ENCODE measurements at places on chromosomes 5 and 9. TPM values are rescaled to one million over a fixed set of nuclear protein-coding genes. Genes with fewer than 3 reads are reported as not detected.

- no peak for DNase-seq
These were observed 28.6 kb downstream of the KCNN2 start for GRCh38 chr5:114390431-114390830.

Gene WDR31
- total RNA-seq, result 3.7 TPM

DNA sequence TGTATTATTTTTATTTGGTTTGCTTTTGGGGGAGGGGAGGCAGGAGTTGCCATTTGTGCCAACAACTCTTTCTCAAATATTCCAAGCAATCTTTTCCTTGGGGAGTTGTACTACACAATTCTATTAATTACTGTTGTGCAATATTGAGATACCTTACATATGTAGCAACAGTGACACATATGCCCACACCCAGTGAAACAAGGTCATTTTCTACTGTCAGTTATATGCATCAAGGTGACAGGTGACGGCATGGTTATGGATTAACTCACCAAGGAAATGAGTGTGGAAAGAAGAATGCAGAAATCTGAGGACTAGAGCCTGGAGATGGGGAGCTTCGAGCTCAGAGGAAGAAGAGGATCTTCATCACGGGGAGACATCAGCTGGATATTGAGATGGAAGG is 17.9 kb upstream of the MSMP start:
- DNase-seq, result no peak

- no peak for DNase-seq
These were observed 20.9 kb downstream of the KLHL3 start for GRCh38 chr5:137714946-137715345.

Gene PCDHB12
- 4.8 TPM for total RNA-seq

- no peak for DNase-seq
These were observed 63.3 kb downstream of the PRRC1 start for GRCh38 chr5:127580731-127581130.

DNA sequence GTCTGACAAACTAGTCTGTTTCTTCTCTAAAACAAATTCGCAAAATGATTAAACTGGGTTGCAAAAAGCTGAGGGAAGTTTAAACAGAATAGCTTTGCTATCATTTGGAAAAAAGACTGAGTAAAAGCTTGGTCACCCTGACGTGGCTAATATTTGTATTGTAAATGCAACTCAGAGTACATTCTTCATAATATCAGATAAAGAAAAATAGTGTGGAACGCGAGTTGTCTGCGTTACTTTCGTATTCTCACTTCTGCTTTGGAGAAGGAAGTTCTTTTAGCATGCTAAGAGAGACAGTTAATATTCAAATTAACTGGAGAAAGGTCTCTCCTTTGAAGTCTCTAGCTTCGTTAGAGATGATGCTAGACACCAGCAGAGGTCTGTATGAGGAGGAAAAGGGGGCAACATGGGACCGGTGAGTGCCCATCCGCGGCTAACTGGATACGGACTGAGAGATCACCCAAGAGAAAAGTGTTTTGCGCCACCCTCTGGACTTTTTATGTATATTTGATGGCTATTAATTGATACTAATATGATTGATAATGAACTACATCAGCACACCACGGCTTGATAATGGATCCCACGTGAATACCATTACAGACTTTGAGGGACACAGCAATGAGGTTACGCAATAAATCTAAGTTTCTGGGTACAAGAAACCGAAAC is 2.9 kb upstream of the CNTRL start:
- peak; percentile 40 for DNase-seq

DNA sequence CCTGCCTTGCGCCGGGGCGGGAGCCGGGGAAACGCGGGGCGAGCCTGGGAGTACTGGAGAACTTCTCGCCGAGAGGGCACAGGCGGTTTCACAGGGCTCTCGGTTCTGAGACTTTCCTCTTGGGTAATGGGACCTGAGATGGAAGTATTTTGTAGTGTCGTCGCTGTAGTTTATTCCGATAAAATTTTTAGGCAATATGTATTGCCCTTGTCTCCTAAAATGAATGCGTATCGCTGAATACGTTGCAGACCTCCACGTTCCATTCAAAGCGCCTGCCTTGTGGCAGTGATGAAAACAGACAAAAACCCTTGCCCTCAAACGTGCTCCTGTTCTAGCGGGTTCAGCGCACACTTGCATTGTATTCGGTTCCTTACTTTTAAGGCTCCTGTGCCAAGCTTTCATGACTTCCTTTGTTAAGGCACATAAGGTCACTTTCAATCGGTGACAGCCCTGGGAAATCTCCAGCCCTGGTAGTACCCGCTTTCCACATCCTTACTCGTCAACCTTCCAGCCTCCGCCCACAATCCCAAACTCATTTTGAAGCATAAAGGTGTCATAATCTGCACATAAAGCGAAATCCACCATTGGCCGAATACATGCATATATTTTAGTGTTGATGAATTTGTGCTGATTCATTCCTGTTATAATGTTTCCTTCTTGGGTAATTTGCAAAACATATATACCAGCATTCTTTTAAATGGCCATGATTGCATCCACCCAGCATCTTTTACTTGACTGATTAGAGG is 694 bp downstream of the RMI1 start:
- peak; percentile 60 for DNase-seq

- DNase-seq, result peak; percentile 47
These were observed at the start of gene OCLN for GRCh38 chr5:69492391-69492922. TSS of gene OCLN (plus strand) at chr5:69492790. CDS start at chr5:69504245, 11,455 bp downstream.

Gene ADAMTS13
- total RNA-seq, result 4.2 TPM

DNA sequence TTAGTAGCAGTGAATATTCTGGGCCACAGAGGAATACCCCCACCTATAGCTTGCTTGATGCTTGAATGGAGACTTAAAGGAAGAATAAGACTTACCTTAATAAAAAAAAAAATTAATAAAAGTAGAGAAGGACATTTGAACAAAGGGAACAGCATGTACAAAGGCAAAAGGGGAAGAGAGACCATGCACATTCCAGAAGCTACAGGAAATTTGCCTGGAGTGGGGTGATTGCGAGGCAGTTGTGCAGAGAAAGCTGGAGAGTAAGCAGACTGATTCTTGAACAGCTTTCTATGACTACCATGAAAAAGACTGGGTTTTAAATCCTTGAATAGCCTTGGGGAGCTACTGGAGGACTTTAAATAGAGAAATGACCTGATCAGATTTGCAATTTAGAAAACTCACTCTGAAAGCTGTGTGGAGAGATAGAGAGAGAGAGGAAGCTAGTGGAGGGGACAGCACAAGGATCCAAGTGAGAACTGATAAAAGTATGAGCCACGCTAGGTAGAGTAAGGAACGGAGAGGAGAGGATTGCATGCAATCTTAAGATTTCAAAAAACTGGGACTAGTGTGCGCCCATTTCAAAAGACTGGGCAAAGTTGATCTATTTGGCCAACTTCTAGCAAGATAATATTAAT is 12.5 kb upstream of the SSBP2 start:
- no peak for DNase-seq

Gene OMD
- total RNA-seq, result 18.0 TPM

Gene ACSL6
- total RNA-seq, result 2.5 TPM

- DNase-seq, result no peak
These were observed 39.5 kb downstream of the TXNDC8 start for GRCh38 chr9:110298043-110298605.

DNA sequence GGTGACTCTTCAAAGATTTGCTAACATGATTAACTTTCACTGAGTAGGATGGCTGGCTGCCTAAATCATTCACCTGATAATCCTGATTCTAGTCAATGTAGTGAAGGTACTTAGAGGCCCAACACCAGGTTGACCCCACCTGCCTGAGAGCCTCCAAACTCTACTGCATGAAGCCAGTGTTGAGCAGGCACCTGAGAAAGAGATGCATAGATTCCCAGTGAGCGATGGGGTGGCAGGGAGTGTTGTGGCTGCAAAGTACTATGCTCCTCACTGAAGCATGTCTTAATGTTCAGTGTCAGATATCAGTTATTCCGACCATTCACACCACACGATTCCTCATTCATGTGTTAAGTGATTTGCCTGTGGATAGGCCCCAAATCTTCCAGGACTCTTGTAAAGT is 804.4 kb downstream of the TLE4 start:
- no peak for DNase-seq

GRCh38 chr9:16197578-16198370 is 644.9 kb downstream of the CCDC171 start:
- DNase-seq, result no peak

DNA sequence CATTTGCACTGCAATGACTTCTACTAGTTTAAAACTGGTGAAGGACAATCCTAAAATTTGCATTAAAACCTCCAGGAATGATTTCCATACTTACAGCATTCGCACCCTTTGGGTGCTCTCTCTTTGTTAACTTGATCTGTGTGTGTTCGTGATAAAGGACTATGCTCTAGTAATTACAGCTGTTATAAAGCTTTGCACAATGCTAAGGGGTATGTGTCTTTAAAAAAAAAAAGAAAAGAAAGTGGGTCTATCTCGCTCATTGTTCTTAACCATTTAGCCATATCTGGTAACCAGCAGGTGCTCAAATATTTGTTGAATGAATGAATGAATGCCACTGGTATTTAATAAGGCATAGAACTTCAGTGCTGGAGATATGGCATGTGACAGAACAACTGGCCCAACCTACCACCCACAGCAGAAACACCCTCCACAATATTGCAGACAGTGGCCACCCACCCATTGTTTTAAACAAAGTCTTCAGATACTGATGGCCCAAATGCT is 8.7 kb downstream of the TRIM36 start:
- no peak for DNase-seq

DNA sequence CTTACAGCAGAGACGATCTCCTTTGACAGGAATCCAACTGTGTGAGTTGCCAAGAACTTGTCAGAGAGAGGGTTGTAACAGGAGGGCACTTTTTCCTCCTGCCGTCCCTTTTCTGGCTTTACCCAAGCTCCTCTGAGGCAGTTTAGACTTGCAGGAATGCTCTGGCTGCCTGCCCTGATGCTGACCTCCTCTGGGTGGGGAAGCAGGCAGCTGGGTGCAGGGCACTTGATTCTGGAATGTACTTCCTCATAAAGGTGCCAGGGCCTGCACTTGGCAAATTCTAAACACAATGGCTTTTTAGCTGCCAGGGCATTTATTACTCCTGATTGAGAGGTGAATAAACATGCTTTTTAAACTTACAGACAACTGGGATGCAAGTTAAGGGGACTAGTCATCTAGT is 190.4 kb downstream of the EPB41L4A start:
- DNase-seq, result peak; percentile 79

Gene EMB
- 7.9 TPM for total RNA-seq

DNA sequence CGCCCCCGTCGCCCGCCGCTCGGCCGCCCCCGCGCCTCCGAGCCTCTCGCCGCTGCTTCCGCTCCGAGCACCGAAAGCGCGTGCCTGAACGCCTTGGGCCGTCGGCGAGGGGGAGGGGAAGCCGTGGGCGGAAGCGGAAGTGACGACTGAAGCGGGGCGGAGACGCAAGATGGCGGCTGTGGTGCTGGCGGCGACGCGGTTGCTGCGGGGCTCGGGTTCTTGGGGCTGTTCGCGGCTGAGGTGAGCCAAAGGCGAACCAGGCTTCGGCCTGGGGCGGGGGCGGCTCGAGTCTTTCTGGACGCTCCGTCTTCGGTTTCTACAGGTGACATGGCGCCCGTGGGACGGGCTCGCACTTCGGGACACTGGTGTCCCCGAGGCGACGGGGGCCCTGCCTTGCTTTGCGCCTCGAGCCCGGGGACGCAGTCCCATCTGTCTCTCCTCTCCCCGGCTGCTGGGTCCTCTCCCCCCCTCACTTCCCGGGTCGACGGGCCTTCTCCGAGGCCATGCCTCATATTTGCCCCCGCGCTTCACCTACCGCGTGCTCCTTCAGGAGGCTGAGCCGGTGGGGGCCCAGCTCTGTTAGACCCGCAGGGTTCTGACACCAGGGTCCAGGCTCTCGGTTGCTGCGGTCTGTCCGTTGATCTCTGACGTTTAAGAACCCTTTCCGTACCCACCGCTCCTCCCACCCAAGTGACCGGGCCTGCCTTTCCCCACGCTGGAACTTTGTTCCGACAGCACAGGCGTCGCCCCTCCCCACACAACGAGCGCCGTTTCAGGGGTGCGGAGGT is at the start of the genes ENTR1 and PMPCA:
ENTR1 (minus strand) TSS at position 115 of the 788 bp plus-strand sequence. CDS start 217 bp downstream, outside the sequence.
PMPCA (plus strand) TSS at position 159 of the 788 bp plus-strand sequence; CDS start at position 170, 11 bp downstream.
- peak; percentile 96 for DNase-seq

Gene TAF11L5
- not detected for total RNA-seq

Gene FOXD4L6
- total RNA-seq, result not detected

GRCh38 chr9:117480253-117480652 is 65.4 kb upstream of the ASTN2 start:
- DNase-seq, result no peak

GRCh38 chr9:70398145-70398556 is 16.3 kb downstream of the KLF9 start:
- no peak for DNase-seq

Gene NSG2
- 3.1 TPM for total RNA-seq

Gene TMEM232
- total RNA-seq, result 3.8 TPM

DNA sequence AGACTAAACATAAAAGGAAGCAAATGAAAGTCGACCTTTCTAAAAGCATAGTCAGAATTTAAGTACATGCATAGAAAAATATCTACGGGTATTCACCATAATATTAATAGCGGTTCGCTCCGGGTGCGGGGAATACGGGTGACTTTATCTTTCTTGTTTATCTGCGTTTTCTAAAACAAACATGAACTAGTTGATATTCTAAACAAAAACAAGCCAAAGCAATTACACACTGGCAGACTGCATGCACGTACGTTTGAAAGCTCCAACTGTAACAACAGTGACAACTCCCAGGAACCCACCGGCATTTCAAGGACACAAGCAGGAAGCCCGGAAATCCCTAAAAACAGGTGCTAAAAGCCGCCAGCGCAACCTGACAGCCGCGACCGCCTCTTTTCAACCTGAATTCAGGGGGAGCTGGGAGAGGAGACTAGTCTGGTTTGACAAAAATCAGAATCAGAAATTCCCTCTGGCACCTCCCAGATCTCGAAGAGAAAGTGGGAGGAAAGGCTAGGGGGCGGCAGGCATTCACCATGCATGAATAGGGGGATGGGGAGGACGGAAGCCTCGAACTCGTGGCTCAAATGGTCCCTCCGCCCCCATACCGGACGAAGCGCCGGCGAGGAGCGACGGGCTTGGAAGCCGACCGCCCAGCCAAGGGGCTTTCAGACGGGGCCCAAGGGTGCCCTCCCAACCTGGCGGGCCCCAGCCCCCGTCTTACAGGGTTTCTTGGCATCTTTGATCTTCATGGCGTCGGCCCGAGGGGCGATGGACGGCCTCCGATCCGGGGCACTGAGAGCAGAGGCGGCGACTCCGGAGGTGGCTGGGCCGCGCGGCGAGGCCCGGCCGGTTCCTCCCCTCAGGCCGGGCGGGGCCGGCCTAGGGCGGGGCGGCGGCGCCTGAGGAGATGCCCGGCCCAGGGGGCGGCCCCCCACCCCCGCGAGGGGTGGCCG is at the start of gene PANK3:
PANK3 (minus strand) TSS at position 831 of the 950 bp plus-strand sequence; CDS start at position 746, 85 bp downstream.
- DNase-seq, result peak; percentile 74

- no peak for DNase-seq
These were observed 6.5 kb downstream of the TAS2R1 start for GRCh38 chr5:9623661-9624060.

DNA sequence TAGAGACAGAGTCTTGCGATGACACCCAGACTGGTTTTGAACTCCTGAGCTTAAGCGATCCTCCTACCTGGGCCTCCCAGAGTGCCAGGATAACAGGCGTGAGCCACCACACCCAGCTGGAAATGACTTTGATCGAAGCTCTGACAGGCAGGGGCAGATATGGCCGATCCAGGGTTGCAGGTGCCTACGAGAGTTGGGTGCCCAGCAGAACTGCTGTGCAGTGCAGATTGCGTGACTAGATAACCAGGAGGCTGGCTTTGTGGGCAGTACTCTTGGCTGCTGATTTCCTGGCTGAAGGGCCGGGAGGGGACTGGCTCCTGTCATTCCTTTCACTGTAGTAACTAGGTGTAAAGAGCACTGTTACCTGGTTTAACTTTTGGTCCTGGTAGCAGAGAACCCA is 11.8 kb downstream of the TBC1D13 start:
- DNase-seq, result no peak

Gene SH3PXD2B
- 24.0 TPM for total RNA-seq

Measured in tongue (tissue), 3 donors.